Amniotic epithelial cell (primary cell): ENCODE measurements at places on chromosomes 1 and 21.

GRCh38 chr21:27813750-27814149, 846.9 kb upstream of the ADAMTS5 start:
- DNase-seq: no peak

- no peak for DNase-seq
Measured at GRCh38 chr1:164868990-164869389, 310.0 kb downstream of the PBX1 start.

GRCh38 chr1:189550498-189550897, 927.2 kb downstream of the BRINP3 start:
- DNase-seq: no peak

DNA sequence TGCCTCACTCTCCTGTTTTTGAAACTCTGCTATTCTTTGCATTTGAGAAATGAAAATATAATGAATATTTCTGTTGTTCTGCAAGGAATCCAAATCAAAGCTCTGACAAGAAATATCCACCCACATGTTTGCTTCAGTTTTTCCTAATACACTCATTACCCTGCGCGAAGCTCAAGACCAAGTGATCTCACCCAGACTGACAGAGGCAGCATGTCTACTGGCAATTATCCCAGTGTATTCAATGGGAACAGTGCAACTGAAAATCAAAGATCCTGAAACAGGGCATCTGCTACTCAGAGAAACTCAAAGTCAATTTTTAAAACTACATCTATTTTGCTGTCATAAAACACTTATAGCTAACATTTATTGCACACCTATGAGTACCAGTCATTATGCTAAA, 321.0 kb upstream of the LRRC7 start:
- DNase-seq: no peak

- no peak for DNase-seq
Measured at GRCh38 chr1:27342391-27342777, 562 bp downstream of the SYTL1 start.

GRCh38 chr1:8165595-8166360, 139.7 kb upstream of the ERRFI1 start:
- DNase-seq: no peak
